ENCODE measurements at places on chromosomes 6 and 20. TPM values are rescaled to one million over a fixed set of nuclear protein-coding genes. Genes with fewer than 3 reads are reported as not detected.
A peak's percentile ranks its signal among the peaks of the same experiment; 100 is the strongest.

DNA sequence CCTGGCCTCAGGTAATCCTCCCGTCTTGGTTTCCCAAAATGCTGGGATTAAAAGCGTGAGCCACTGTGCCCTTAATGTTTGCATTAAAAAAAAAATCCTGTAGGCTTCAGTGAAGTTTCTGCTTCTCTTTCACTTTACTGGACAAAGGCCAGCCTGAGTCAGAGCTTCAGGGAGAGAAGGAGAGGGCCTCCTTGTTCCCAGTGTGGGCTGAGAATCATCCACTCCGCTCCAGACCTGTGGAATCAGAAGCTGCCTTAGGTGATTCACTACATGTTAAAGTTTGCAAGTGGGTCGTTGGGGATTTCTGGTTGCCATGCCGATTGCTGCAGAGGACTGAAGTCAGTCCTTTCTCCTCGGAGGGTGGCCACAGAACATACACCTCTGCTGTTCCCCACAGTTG, 113.3 kb upstream of the EEF1E1 start:
- no peak for DNase-seq

DNA sequence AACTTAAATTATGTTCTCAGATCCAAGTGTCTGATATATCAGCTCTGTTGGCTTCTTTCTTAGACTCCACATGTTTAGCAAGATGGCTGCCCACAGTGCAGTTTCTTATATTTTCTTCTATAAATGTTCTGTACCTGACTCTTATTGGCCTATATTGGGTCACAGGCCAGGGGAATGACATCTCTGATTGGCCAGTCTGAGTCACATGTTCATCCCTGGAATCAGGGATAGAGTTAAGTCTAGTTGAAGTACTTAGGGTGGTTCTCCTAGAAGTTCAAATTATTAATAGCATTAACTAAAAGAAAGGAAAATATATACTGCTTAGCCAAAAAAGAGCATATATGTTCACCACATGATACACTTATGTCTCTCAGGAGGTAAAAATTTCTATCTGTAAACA, 105.3 kb upstream of the SLC22A16 start:
- no peak for DNase-seq

DNA sequence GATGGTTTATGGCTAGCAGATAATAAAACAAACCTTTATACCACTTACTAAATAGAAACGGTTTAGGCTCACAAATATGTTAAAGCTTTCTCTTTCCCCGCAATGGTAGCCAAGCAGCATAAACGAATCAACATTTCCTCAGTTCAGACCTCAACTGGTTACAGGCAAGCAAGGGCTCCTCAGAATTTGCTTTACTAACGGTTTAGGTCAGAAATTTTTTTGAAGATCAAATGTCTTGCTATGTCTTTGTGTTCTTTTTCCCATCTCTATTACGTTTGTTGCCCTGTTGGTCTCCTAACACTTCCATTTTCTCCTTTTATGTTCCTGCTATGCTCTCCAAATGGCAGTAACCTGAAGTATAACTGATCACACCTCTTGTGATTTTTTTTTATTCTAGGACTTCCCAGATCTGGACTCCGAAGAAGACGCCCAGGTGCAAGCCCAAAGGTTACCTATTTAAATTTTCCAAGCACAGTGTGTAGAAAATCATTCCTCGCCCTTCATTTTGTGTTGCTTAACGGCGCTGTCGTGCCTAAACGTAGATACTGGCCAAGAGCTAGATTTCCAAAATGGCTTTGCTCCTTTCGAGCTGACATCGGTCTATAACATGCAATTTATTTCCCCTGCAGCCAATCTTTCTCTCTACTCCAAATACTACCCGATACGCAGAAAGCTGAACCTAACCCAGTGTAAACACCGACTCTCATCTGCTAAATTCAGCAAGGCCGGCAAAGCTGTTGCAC, 717 bp upstream of the ASF1A start:
- no peak for DNase-seq

GRCh38 chr6:12148841-12149240, 136.7 kb downstream of the HIVEP1 start:
- no peak for DNase-seq

GRCh38 chr6:31858707-31859106, 3.9 kb downstream of the NEU1 start:
- no peak for DNase-seq

GRCh38 chr6:115750946-115751345, 309.7 kb downstream of the FRK start:
- DNase-seq, result no peak

- no peak for DNase-seq
Observed at GRCh38 chr20:20212675-20213096, 155.2 kb upstream of the INSM1 start.

GRCh38 chr6:34866509-34866908, 21.3 kb downstream of the TAF11 start:
- no peak for DNase-seq

GRCh38 chr20:14498772-14499171, 161.4 kb upstream of the FLRT3 start:
- DNase-seq, result peak; percentile 51

DNA sequence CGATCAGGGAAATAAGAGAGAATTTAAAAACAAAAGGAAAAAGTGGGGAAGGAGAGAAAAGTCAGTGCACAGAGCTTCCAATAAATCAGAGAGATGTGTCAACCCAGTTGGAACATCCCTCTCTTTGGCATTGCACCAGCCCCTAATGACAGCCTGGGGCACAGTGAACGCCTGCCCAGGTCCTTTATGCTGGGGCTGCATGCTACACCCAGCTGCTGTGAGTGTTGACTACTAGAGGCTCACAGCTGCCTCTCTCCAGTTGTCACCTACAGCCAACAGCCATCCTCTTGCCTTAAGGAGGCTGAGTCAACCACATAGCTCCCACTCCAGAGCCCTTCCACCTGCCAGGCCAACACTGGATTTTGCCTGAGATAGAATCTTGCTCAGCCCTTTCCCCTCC, 19.0 kb downstream of the OR2H2 start:
- no peak for DNase-seq

- no peak for DNase-seq
Observed at GRCh38 chr6:36201612-36202011, 5.1 kb downstream of the BRPF3 start.

DNA sequence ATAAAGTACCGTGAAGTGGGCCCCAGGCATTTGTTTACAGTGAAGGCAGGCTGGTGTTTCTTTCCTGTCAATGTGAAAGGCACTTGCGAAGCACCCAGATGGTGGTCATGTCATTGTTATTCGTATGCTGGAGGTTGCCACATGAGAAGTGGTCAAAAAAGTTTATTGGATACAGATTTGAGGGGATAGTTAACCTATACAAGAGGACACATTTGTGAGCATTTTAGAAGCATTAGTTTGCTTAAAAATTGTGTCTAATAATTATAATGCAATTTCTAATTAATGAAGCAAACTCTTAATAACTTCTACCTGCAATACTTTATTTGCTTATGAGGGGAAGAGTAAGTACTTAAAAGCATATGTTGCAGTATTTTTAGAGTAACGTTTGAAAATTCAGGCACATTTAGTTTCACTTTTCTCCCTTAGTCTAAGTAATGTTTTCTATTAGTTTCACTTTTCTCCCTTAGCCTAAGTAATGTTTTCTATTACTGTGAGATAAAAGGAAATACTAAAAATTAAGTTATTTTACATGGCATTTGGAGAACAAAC, 120.7 kb upstream of the CLDN20 start:
- DNase-seq, result no peak

DNA sequence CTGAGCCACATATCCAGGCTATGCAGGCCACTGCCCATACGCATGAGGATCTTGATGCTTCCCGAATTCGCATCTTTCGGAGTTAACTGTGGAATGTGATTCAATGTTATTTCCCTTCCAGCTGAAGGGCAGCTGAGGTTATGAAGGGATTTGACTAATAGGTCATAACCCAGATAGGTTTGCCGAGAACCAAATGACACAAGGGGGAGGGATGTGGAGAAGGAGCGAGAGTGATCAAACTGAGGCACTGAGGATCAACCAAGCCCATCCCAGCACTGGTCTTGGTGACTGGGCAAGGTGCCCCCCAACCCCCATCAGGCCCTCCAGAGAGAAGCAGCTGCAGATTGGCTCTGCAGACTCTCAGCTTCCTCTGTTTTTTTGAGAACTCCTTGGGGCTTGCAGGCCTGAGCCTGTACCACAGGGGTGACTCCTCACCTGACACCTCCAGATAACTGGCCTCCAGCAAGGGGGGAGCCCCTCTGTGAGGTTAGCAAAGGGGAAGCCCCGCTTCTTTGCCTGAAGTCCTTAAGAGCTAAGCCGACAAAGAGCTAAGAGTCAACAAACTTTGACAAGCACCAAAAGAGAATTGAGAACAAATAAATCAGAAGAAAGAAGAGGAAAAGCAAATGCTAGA, 185.9 kb downstream of the PDE7B start:
- DNase-seq, result no peak

DNA sequence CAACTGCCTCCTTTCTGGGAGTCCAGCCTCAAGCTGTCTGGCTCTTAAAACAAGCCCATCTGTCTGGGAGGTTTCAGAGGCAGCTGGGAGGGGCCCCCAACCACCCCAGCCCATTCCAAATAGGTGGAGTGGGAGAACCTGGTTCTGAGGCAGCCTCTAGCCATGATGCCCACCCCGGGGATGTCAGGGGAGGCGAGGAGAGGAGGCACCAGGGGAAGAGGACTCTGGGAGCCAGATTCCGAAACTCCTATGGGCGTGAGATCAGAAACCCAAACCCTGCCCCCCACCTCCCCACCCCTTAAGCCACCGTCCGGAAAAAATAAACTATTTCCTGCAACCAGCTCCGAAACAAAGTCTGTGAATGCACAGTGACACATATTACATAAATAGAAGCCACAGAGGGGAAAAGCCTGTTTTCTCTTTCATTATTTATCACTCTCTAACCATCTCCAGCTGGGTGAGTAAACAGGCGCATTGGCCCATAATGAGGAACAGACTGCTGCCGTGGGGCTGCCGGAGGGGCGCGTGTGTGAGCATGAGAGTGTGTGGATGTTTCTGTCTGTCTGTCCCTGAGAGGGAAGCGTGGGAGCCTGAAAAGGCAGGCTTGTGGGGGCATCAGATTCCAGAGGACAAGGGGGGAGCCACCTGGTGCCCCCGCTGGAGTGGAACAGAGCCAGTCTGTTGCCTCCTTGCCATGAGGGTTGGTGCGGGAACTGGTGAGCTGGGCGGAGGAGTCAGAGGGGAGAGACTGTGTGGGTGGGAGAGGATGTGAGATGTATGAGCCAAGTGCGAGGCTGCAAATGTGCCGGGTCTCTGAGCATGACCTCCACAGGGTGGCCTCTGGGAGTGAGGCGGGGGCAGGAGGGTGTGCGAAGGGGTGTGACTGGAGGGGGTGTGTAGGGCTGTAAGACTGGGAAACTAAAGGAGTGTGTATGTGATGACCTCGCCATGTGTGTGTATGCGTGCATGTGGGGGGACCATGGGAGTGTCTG, 14.3 kb upstream of the FOXP4 start:
- no peak for DNase-seq

SGK2 gene
- total RNA-seq, result 51.4 TPM

SLC17A3 gene
- not detected for total RNA-seq

C6orf89 gene
- 47.2 TPM for total RNA-seq

VWA7 gene
- total RNA-seq, result 4.2 TPM

CLPSL2 gene
- not detected for total RNA-seq

ECT2L gene
- total RNA-seq, result not detected

CDKN1A gene
- 116 TPM for total RNA-seq

PTCHD4 gene
- not detected for total RNA-seq

TAF11 gene
- total RNA-seq, result 29.9 TPM

EBF4 gene
- total RNA-seq, result 30.8 TPM

MCCD1 gene
- total RNA-seq, result not detected

ID1 gene
- 475 TPM for total RNA-seq

SDC4 gene
- total RNA-seq, result 27.4 TPM

All from stomach (tissue), 19 donors.